ENCODE measurements at places on chromosomes 13 and 19. TPM values are rescaled to one million over a fixed set of nuclear protein-coding genes. Genes with fewer than 3 reads are reported as not detected.

DNA sequence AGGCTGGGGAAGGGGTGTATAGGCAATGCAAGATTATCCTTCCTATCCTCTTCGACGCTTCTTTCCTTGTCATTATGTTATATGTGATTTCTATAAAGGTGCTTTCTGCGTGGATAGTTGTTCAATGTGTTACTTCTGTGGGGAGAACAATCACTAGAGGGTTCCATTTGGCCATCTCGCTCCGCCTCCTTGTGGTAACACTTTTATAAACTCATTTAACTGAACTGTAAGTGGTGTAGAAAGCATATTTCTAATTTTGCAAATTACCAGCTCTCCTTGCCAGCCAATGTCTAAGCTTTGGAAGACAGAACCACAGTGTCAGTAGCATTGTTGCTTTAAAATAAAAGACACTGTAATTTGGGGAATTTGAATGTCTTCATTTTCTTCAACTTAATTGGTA, 1093.7 kb upstream of the MIR17HG start:
- H3K4me1 ChIP-seq = no peaks in the 10 kb centered on the region
- H3K27ac ChIP-seq = no peak overlapping the region
- no peaks in the 10 kb centered on the region for H3K36me3 ChIP-seq
- H3K27me3 ChIP-seq = no peaks in the 10 kb centered on the region
- no peak for DNase-seq

- no peaks in the 10 kb centered on the region for H3K27me3 ChIP-seq
- no peaks in the 10 kb centered on the region for H3K4me1 ChIP-seq
- DNase-seq = no peak
- no peak within 1 kb of the TSS for H3K4me3 ChIP-seq
Observed at GRCh38 chr19:41626877-41627276, at the start of gene CEACAM4. CEACAM4 (minus strand) TSS chr19:41627074; CDS start chr19:41626963, 111 bp downstream.

DNA sequence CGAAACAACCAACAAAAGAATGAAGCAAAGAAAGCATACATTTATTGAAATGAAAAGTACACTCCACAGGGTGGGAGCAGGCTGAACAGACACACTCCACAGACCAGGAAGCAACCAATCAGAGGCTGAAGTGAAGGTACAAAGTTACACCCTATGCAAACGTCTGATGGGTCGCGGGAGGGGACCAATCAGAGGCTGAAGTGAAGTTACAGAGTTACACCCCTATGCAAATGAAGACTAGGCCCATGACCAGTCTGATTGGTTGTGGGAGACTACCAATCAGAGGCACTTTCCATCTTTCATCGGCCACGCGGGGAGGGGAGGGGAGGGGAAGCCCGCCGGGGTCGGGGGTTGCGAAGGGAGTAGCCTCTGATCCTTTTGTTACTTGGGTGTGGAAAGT, 12.4 kb upstream of the FBL start:
- H3K36me3 ChIP-seq = no peaks in the 10 kb centered on the region
- no peak overlapping the region for H3K4me3 ChIP-seq
- H3K4me1 ChIP-seq = no peaks in the 10 kb centered on the region
- H3K27me3 ChIP-seq = no peaks in the 10 kb centered on the region
- no peak overlapping the region for H3K27ac ChIP-seq

Gene CGB2
- total RNA-seq = not detected

DNA sequence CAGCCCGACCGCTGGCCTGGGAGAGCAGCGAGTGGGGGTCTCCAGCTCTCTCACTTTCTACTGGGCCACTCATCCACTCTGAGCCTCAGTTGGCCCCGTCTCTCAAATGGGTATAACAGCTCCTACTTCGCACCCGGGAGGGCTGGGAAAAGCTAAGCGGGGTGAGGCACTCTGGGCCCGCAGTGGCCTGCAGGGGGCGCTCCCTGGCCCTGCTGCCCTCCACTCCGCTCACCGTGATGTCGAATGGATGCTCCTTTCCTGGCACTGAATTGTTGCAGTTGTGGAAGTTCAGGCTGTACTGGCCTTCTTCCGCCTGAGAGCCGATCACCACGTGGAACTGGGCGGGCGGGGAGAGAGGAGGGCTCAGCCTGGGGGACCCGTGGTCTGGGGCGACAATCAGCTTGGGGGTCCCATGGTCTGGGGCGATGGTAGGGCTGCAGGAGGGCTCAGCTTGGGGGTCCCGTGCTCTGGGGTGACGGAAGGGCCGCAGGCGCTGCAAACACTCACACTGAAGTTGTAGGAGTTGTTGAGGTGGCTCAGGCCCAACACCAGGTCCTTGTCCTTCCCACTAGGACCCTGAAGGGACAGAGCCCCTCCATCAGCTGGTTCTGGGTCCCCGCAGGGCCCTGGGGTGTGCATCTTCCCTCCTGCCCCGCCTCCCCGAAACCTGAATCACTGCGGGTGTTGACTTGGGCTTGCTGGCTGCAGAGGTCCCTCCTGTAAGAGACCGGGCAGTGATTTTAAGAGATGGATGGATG, 3.9 kb downstream of the GPR108 start:
- no peaks in the 10 kb centered on the region for H3K4me1 ChIP-seq
- no peak overlapping the region for H3K4me3 ChIP-seq
- no peaks in the 10 kb centered on the region for H3K27me3 ChIP-seq
- no peak overlapping the region for H3K27ac ChIP-seq

DNA sequence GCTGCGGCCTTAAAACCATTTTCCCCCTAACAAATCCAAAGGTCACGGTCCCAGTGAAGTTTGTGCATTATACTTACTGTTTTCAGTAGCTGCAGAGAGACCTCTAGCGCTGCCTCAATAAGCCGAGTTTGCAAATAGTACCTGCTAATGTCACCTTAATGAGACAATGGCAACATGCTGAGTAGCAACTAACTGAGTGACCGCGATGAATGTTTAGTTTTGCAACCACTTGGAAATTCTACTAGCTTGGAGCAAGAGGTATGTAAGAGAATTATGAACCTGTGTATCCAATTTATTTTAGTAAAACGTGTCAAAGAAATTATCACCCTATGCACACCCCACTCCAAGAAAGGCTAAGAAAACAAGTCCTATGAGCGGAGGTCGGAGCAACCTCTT, 1.2 kb downstream of the KPNA3 start:
- H3K4me3 ChIP-seq = peak overlapping the region; percentile 96
- H3K27ac ChIP-seq = peak overlapping the region; percentile 85
- H3K27me3 ChIP-seq = no peaks in the 10 kb centered on the region
- H3K4me1 ChIP-seq = peaks cover 30% of the 10 kb centered on the region
- H3K36me3 ChIP-seq = no peaks in the 10 kb centered on the region
- DNase-seq = no peak

DNA sequence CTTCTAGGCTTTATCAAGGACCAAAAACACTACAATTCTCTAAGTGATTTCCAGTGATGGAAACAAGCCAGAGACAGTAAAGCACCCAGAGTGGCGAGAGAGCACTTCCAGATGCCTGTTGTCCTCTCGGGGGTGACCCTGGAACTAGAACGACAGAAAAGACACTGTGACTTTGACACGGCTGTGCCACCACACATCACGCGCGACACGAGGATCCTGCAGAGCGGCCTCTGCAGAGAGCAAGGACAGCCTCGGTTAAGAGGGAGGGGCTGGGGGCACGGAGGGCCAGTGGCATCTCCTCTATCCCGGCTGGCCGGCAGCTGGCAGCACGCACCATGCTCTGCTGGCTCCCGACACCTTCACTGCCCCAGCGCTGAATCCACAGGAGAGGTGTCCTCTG, 42.3 kb downstream of the SUGP2 start:
- H3K27me3 ChIP-seq = no peaks in the 10 kb centered on the region
- no peaks in the 10 kb centered on the region for H3K4me1 ChIP-seq
- no peak overlapping the region for H3K4me3 ChIP-seq
- H3K36me3 ChIP-seq = peaks cover 36% of the 10 kb centered on the region

Gene VSTM2B
- not detected for total RNA-seq

DNA sequence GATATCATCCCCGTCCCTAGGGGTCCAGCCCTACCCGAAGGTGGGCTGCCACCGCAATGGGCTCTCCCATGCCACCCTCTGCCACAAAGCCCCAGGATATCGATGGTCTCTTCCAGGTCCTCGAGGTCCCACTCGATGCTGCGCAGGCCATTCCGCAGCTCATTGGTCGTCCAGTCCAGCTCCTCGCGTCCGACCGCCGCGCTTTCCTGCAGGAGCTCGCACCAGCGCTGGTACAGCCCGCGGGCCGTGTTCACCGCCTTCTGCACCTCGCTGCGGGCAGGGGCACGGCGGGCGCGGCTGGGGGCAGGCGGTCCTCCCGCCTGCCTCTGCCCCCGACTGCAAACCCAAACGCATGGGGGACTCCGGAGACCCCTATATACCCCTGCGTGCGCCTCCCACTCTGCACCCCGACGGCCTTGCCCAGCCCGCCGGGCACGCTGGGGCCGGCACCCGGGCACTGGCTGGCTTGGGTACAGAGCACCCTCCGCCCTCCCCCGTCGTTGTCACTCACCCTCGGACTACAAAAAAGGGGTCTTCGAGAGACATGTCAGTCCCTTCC, 468 bp downstream of the STX10 start:
- no peak for DNase-seq
- peak overlapping the region; percentile 99 for H3K27ac ChIP-seq
- peaks cover 34% of the 10 kb centered on the region for H3K4me1 ChIP-seq
- H3K27me3 ChIP-seq = no peaks in the 10 kb centered on the region
- H3K4me3 ChIP-seq = peak overlapping the region; percentile 95

Gene OR4F17
- not detected for total RNA-seq

Gene ZNF763
- total RNA-seq = 2.6 TPM

Gene TTC9B
- total RNA-seq = not detected
